Stimulated activated CD8-positive, alpha-beta memory T cell treated with anti-CD3 and anti-CD28 coated beads, Interleukin-4, amount 100 ng/mL, for 1 hour (primary cell): ENCODE measurements at places on chromosomes 12 and 14.

- DNase-seq = no peak
Measured at GRCh38 chr14:32366256-32366879, 37.3 kb downstream of the AKAP6 start.

DNA sequence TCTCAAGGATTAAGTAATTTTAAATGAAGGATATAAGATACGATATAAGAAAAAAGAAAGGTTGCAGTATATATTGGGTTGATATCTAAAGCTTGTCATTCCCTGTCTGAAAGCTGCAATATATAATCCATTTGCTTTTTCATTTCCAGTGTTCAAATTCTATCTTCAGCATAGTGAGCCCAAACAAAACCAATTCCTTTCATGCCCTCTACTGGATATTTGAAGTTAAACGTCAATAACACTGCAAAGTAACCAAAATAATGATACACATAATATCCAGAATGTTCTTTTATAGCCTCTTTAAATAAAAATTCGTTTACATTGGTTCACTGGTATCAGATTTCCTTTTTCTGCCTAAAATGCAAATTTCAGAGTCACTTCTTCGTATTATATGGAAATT, 64.5 kb upstream of the DAAM1 start:
- no peak for DNase-seq

DNA sequence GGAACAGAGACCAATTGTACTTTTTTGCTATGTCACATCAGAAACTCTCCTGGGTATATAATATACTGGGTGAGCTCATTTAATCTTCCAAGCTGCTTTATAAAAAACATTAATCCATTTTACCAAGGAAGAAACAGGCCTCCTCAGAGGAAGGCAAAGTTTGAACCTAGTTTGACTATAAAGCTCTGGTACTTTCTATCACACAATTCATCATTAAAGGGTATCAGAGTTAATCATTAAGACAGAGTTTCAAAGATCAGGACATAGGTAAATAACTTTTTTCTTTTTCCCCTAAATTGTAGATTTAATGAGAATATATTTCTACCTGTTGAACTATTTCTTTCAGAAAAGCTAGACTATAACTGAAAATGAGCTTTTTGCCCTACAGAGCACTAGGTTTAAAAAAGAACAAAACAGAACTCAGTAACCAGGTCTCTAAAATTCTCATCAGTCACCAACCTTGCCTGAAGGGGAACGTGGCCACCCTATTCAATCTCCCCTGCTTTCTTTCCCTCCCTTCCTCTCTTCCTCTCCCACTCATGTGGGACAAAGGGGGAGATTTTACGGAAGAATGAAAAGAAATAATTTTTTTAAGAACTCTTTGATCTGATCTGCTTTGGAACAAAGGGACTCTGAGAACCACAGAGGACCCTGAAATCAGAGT, 18.6 kb downstream of the FBXO21 start:
- no peak for DNase-seq

DNA sequence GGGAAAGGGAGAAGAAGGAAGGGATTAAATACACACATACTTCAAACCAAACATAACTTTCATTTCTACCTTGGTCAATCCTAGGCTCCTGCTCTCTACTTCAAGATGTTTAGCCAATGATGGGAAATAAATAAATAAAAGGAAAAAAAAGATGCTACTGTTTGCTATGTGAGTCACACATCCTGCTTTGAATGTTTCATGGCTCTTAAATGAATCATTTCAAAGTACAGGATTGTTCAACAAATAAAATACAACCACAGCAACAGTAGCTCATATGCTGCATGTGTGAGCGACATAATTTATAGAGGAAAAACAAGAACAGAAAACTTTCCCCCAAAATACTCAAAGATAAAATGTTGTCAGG, 54.3 kb upstream of the NPFF start:
- DNase-seq = no peak

DNA sequence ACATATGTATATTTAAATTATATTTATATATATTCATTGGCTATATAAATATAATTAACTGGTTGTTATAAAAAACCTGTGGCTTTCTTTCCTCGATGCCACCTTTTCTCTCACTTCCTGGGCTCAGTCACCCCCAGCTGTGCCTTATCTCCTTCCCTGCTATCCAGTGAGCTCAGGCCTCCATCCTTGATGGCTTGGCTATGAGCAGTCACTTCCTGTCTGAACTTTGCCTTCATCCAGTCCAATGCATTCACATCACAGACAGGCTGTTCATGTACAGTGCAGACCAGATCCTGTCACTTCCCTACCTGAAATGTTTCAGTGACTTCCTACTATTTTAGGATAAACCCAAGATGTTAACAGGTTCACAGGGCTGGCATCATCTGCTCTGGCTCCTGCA, 115.3 kb upstream of the PRB2 start:
- no peak for DNase-seq

DNA sequence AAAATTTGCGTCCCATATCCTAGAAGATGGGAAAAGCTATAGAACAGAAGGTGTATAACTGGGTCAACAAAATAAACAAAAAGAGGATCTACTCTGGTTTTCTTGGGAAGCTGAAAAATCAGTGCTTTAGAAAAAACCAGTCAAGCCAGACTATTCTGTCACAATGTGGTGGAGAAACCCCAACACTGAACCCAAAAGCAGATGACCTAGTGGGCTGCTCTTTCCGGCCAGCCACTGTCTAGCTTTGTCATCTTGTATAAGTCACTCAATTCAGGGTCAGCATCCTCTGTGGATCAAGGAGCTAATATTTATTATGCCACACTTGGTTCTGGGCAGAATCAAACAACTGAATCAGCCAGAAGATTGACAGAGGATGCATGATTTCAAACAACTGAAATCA, 26.6 kb upstream of the TMCC3 start:
- no peak for DNase-seq

DNA sequence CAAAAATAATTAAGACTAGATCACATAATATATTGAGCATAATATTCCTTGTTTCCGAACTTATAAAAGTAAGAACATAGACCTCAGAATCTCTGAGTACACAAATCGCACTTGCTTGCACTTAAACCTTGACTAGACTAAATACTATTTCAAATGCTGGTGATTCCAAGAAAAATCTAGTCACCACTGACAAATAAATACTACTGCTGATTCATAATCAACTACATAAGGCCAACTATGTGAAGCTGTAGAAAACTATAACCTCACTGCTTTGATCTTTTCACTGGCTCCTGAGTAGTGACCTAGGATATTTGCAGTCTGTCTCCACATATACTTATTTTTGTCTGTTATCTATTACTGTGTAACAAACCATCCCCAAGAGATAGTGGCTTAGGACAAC, 245.4 kb downstream of the DIO2 start:
- DNase-seq = no peak

GRCh38 chr12:111409780-111410430, 4.2 kb downstream of the SH2B3 start:
- no peak for DNase-seq

- DNase-seq = no peak
Measured at GRCh38 chr12:24909667-24910066, 39.2 kb downstream of the BCAT1 start.

GRCh38 chr14:67425608-67426007, 13.6 kb upstream of the PLEK2 start:
- DNase-seq = no peak

- DNase-seq = no peak
Measured at GRCh38 chr12:97760601-97761000, 298.0 kb downstream of the RMST start.

DNA sequence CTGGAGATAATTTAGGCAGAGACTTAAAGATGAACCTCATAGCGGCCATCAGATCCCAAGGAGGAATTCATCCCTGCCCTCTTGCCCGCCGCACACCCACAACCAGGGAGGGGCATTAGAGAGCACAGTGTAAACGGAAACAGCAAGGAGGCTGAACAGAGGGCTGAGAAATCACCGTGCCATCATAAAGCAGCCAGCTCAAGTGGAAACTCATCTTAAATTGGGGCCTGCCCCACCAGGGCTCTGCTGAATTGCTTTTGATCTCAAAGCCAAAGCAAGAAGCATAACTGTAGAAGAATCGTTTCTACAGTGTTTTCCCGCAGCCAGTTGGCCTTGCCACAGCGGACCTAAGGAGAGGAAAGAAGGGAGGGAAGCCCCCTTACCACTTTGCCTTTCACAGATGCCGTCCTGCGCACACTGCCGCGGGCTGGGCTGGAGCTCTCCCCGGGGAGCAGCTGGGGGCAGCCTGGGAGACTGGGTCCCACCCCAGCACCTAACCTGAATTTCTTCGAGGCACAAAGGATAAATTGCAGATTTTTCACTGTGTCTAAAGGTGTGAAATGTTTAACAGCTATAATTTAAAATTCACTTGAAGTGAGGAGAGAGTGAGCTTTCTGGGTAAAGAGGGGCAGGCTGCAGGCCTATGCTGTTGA, 51.8 kb upstream of the MMP17 start:
- DNase-seq = no peak

GRCh38 chr12:10197879-10198278, 14.8 kb upstream of the GABARAPL1 start:
- no peak for DNase-seq

- no peak for DNase-seq
Measured at GRCh38 chr12:105001476-105001875, 15.4 kb downstream of the NOPCHAP1 start.

DNA sequence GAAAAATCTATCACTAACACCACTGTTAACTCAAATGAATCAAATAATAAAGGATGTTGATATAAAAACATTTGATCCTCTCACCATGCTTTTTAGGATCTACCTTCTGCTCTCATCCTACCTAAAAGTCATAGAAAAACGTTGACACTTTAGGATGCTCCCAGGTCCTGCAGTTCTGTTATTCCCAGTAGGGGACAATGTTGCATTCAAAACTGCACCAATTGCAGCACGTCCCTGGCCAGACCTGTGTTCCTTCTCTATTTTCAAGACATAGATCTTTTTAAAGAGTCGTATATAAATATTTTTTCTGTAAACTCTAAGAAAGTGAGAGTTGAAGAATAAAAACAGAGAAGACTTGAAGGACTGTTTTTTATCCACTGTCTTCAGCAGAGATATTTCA, 8.8 kb downstream of the AICDA start:
- no peak for DNase-seq

GRCh38 chr14:29803045-29803444, 124.6 kb downstream of the PRKD1 start:
- no peak for DNase-seq

GRCh38 chr12:128510511-128510910, 243.5 kb downstream of the TMEM132C start:
- no peak for DNase-seq
